Activated T-cell treated with anti-CD3 and anti-CD28 coated beads for 24 hours (primary cell): ENCODE measurements at places on chromosomes 1 and 21.
A peak's percentile ranks its signal among the peaks of the same experiment; 100 is the strongest.

DNA sequence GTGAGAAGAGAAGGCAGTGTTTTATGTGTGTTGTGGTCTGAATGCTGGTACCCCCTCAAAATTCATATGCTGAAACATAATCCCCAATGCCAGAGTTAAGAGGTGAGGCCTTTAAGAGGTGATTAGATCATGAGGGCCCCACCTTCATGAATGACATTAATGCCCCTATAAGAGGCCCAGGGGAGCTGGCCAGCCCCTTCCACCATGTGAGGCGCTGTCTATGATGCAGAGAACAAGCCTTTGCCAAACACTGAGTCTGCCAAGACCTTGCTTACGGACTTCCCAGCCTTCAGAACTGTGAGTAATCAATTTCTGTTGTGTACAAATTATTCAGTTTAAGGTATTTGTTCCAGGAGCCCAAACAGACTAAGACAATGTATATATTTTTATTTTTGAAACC is 20.2 kb downstream of the CAPZB start:
- DNase-seq: no peak

DNA sequence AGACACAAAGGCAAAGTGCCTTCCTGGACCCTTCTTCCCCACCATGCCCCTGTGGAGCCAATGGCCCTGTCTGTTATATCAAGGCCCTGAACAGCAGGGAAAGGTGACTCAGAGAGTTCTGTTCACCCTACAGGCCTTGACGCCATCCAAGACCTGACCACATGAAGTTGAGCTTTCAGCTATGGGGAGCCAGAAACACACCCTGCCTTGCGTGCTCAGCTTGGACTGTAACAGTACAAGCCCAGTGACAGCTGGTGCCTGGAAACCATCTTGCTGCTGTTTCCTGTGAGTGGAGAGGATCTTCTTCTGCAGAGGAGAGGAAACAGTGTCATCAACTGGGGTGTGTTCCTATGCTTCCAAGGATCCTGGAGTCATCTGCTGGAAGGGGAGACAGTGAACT is 165.0 kb upstream of the IRF2BP2 start:
- no peak for DNase-seq

DNA sequence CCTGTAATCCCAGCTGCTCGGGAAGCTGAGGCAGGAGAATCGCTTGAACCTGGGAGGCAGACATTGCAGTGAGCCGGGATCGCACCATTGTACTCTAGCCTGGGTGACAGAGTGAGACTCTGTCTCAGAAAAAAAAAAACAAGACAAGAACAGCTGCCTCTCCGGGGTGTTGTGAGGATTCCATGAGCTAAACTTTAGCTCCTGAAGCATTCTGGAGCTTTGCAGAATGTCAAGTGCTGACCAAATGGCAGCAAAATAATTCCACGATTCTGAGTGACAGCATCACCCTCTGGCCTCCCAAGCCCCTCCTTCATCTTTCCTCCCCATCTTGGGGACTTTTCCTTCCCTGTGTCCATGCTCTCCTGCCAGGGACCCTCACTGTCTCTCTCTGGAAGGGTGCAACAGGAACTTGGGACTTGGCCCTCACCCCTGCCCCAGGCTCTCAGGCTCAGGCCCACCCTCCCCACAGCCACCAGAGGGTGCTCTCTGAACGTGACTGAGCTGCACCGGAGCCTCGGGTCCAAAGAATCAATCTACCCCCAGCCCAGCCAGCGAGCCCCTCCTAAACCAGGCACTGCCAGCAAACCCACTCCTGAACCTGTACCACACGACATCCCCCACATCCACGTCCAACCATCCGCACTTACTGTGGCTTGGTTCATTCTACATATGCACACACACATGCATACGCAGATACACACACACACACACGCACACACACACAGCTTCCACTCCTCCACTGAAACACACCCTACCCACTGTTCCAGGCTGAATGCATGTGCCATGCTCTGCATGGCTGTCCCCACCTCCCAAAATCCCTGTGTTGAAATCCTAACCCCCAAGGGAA is 45.7 kb downstream of the ACOT7 start:
- DNase-seq: peak; percentile 55

GRCh38 chr1:169964206-169964605 is 70.5 kb upstream of the SCYL3 start:
- no peak for DNase-seq

DNA sequence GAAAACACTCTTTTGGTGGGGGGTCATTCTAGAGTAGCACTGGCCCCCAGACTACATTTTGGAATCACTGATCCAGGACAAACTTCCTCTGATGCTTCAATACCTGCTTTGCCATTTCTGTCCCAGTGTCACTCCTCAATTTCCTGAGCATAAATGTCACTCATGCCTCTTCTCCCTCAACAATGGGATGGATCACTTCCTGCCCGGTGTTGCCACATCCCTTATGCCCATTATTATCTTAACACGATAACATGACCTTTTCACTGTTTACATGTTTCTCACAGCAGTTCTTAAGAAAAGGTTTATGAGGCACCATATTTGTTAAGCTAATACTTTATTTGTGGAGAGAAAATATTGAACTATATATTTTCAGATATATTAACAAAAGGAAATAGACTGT is 3.9 kb upstream of the ITLN1 start:
- no peak for DNase-seq

DNA sequence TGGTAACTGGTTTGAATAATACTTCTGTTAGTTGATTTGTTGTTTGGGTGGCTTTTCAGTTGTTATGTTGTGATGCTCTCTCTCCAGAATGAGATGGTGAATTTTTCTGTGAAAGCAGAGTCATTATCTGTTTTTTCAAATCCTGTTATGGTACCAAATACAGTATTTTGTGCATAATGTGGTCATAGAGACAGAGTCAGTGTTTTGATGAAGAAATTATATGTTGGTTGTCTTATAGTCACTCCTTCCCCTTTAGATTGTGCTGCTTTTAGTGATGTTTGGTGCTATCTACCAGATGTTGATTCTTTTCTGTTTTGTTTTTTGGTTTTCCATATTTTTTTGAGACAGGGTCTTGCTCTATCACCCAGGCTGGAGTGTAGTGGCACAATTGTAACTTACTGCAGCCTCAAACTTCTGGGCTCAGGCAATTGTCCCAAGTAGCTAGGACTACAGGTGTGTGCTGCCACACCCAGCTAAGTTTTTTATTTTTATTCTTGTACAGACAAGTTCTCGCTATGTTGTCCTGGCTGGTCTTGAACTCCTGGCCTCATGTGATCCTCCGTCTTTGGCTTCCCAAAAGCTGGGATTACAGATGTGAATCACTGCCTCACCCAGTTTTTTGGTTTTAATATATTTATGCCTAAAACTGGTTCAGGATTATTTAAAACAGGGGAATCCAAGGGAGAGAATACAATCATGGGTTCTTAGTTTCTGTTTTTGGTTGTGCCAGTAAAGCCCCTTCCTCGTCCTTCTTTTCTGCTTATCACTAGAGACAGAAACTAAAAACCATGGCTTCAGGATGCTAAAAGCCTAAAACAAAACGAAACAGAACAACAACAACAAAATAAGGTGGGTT is 7.3 kb downstream of the PPP2R5A start:
- DNase-seq: no peak

- peak; percentile 60 for DNase-seq
Observed at GRCh38 chr1:151443846-151444782, 15.2 kb downstream of the POGZ start.

DNA sequence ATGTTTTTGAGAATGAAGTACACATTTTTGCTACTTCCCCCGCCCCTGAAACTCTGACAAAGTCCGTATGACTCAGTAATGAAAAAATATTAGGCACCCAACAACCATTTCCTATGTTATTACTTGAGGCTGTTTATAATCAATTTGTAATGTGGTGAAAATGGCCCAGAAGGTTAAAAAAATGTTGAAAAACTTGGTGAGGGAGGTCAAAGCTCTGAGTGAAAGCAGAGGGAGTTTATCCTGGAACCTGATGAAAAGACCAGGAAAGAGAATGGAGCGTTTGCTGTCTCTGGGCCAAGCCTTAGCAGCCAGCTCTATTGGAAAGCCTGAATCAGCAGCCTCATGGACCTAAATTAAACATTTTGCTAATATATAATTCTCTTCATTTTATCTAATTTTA is 367.7 kb upstream of the NEGR1 start:
- no peak for DNase-seq

- DNase-seq: no peak
Observed at GRCh38 chr1:211082824-211083223, 51.1 kb downstream of the KCNH1 start.

GRCh38 chr1:11028018-11028417 is 15.6 kb downstream of the TARDBP start:
- DNase-seq: no peak

- DNase-seq: no peak
Observed at GRCh38 chr1:183165456-183165855, 20.6 kb upstream of the LAMC2 start.

- no peak for DNase-seq
Observed at GRCh38 chr1:9782116-9782751, 41.5 kb downstream of the CLSTN1 start.

DNA sequence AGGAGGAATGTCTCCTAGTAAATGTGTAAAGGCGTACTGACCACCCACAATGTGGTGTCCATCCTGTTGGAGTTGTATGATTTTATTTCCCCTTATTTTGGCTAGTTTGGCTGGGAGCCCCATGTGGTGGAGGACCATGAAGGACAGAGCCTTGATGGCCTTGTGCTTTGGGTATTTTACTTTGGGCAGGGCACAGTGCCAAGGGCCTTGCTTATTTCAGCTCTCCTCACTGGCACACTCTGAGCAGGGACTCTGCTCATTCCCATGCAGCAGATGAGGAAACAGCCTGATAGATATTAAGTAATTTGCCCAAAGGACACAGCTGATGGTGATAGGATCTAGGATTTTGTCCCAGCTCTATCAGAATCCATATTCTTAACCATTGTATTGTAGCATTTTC is 50.2 kb downstream of the SMYD2 start:
- DNase-seq: no peak

- DNase-seq: no peak
Observed at GRCh38 chr1:20325844-20326420, 35.3 kb downstream of the VWA5B1 start.

GRCh38 chr1:181318022-181318857 is 165.1 kb upstream of the CACNA1E start:
- no peak for DNase-seq

DNA sequence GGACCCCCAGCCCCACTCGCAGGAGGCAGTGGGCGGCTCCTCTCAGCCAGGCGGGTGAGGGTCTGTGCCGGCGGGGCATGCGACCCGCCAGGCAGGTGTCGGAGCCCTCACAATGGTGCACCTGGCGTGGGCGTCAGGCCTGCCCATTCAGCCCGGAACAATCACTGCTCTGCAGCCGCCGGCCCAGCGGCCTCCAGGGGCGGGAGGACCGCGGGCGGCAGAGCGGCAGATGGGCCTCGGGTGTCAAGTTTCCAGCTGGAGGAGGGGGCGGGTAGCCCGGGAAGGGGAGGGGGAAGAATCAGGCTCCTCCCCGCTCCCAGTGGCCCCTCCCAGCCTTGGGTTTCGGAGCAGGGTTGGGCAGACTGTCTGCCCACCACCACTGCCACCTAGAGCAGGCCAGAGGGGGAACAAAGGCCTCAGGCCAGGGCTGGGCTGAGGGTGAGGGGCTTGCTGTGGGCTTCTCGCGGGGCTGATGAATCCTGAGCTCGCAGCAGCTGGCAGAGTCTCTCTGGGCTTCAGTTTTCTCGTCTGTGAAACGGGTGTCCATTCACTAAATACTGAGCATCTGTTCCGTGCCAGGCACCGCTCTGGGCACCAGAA is 39.5 kb upstream of the CASZ1 start:
- no peak for DNase-seq

DNA sequence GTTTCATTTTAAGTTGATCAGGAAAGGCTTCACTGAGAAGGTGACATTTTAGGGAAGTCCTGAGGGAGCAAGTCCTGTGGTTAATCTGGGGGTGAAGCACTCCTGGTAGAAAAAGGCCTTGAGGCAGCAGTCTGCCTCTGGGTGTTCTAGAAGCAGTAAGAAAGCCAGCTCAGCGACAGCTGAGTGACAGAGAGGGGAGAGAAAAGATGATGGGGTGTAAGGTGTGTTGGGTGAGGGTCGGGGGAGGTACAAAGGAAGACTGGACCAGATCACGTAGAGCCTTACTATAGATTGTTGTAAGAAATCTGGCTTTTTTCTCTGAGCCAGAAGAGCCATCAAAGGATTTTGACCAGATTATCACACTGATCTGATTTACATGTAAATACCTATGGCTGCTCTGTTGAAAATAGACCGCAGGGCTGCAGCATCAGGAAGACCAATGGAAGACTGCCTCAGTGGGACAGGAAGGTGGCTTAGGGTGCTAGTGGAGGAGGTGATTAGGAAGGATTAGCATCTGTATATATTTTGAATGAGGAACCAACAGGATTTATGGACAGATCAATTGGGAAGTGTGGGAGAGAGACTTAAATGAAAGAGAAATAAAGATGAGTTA is 131.2 kb downstream of the CDC7 start:
- DNase-seq: no peak

- peak; percentile 74 for DNase-seq
Observed at GRCh38 chr1:116769561-116769977, 15.3 kb downstream of the CD2 start.

DNA sequence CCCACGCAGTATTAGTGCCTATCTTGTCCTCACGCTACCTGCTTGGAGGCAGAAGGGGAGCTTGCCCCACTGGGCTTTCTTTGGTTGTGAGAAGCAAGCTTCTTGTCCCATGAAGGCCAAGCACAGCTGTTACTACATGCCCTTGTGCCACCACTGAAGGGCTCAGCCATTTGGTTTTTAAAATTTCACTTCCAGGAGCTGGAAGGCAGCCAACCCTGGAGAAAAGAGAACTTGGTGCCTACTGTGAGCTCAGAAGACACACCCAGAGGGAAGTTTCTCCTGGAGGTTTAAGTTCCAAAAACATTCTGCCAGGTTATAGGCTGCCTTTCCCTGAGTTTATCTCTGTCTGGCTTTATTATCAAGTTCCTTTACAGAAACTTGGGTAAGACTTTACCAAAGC is 187.4 kb downstream of the SLC35F3 start:
- DNase-seq: no peak

GRCh38 chr1:185681034-185681633 is 53.1 kb upstream of the HMCN1 start:
- no peak for DNase-seq

DNA sequence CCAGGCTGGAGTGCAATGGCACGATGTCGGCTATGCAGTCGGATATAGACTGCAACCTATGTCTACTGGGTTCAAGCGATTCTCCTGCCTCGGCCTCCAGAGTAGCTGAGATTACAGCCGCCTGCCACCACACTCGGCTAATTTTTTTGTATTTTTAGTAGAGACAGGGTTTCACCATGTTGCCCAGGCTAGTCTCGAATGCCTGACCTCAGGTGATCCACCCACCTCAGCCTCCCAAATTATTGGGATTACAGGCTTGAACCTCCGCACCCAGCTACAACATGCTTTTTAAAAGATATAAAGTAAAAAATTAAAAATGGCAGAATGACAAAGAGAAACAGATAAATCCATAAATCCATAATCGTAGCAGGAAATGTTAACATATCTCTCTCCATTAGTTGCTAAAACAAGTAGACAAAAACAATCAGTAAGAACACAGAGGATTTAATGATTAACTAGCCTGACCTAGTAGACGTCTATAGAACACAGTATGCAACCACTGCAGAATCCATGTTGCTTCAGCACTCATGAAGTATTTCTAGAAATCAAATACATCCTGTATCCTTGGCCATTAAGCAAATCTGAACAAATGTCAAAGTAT is 59.9 kb upstream of the SPOCD1 start:
- no peak for DNase-seq
